ENCODE measurements at places on chromosomes 5 and 9. TPM values are rescaled to one million over a fixed set of nuclear protein-coding genes. Genes with fewer than 3 reads are reported as not detected.

PPIC gene
- 34.3 TPM for total RNA-seq

AGXT2 gene
- total RNA-seq, result not detected

CXCL14 gene
- total RNA-seq, result 26.6 TPM

MAP3K1 gene
- 16.5 TPM for total RNA-seq

PRUNE2 gene
- total RNA-seq, result 13.9 TPM

CPLANE1 gene
- 18.1 TPM for total RNA-seq

LCN6 gene
- 16.2 TPM for total RNA-seq

CCDC180 gene
- 2.8 TPM for total RNA-seq

IL3 gene
- total RNA-seq, result not detected

HAVCR1 gene
- 0.29 TPM for total RNA-seq

SLC45A2 gene
- total RNA-seq, result not detected

AFAP1L1 gene
- total RNA-seq, result 49.3 TPM

CCNJL gene
- total RNA-seq, result 0.80 TPM

Measured in mesenteric fat pad (tissue), 1 donor.